Fibroblast of the aortic adventitia (primary cell): ENCODE measurements at places on chromosomes 2 and 18. TPM values are rescaled to one million over a fixed set of nuclear protein-coding genes. Genes with fewer than 3 reads are reported as not detected.
A peak's percentile ranks its signal among the peaks of the same experiment; 100 is the strongest.

GRCh38 chr2:238848976-238849853, 1.3 kb downstream of the TWIST2 start:
- peak; percentile 45 for DNase-seq

GRCh38 chr18:59700535-59700967, 3.3 kb upstream of the CCBE1 start:
- no peak for DNase-seq

GRCh38 chr18:49207361-49207760, 253.1 kb downstream of the DYM start:
- DNase-seq, result peak; percentile 26

Gene SP140
- total RNA-seq, result 0.09 and 0.41 TPM in 2 replicates

DNA sequence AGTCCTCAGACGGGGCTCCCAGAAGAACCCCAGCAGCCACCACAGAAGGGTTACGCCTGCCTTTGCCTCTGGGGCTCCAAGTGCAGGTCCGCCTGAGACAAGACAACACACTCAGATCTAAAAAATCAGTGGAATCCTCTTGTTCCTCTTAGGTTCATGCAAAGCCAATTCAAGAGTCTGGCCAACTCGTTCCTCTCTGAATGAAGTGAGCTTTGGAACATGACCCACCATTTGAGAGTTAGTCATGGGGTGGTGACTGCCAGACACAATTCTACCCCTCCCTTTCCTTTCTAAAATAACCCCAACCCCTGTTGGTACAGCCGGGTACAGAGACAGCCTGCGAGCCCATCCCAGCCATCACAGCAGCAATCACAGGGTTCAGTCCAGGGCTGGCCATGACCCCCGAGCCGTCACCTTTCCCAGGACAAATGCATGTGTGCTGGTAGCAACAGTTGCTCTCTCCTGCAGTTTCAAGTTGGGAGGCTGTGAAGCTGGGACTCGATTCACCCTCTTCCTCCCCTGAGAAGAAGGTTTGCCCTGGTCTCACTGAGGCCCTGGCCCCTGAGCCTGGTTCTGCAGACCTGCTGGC, 183.1 kb upstream of the SH3BP4 start:
- peak; percentile 60 for DNase-seq
